ENCODE measurements at places on chromosomes 11 and 22.

GRCh38 chr11:10693509-10694081, at the start of gene IRAG1:
Gene IRAG1 (minus strand): TSS chr11:10693755. CDS start chr11:10693602, 153 bp downstream.
- DNase-seq = no peak

- DNase-seq = peak; percentile 36
Measured at GRCh38 chr11:11263238-11264005, 89.6 kb downstream of the CSNK2A3 start.

GRCh38 chr22:43154887-43155536, 3.7 kb downstream of the TSPO start:
- no peak for DNase-seq

DNA sequence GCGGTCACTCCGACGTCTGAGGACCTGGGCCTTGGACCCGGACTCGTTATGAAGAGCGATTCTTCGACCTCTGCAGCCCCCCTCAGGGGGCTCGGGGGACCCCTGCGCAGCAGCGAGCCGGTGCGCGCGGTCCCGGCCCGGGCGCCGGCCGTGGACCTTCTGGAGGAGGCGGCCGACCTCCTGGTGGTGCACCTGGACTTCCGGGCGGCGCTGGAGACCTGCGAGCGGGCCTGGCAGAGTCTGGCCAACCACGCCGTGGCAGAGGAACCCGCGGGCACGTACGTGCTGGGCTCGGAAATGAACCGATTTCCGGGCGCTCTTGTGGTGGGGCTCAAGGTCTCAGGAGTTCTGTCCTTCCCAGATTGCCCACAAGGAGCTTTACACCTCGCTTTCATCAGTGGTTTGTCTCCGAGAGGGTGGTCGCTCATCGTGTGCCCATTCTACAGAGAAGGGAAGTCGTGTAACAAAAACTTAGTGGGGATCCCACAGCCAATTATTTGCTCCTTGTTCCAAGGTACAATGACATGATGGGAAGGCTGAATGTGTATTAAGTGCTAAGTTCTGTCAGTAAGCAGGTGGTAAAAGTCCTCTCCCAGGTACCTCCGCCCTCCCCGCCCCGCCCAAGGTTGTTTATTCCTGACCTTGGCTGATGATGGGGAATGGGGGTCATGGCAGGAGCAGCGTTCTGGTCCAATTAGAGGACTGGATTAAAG, 695 bp downstream of the PEX26 start:
- DNase-seq = peak; percentile 18

DNA sequence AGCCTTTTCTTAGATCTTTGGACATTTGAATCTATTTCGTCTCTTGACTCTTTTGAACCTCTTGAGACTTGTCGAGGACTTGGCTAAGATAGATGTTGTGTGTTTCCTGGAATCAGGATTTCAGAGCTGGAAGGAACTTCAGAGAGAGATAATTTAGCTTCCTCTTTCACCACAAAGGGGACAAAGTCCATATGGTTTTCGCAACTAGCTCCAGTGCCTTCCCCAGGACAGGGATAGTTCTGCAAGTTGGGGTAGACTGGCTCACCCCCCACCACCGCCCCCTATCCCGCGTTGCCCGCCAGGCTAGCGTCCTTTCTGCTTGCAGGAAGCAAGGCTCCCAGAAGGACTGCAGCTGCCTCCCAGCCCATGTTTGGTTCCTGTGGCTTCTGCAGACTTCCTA, 75.7 kb upstream of the MYO18B start:
- DNase-seq = no peak

- DNase-seq = no peak
Measured at GRCh38 chr11:14240221-14240620, 118.8 kb downstream of the RRAS2 start.

DNA sequence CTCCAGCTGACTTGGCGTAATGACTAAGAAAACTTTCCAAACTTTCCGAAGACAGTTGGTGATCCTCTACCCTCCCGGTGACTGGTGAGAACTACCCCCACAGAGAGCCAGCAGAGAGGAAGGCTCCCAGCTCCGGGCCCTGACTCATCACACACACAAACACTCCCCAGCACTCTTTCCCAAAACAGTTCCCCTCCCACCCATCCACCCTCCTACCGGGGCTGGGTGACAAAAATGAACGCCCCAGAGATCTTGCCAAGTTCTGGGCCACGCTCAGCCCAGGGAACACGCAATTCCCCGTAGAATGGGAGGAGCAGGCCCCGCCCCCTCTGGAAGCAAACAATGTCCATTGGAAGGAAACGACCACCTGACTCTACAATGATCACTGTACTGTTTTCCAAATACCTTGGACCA, 21.3 kb upstream of the JAM3 start:
- DNase-seq = peak; percentile 88

DNA sequence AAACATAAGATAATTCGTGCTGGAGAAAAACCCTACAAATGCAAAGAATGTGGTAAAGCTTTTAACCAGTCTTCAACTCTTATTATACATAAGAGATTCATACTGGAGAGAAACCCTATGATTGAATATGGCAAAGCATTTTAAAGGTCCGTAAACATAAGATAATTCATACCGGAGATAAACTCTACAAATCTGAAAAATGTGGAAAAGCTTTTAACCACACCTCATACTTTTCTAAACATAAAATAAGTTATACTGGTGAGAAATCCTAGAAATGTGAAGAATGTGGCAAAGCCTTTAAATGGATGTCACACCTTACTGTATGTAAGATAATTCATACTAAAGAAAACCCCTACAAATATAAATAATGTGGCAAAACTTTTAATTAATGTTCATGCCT, 20.7 kb downstream of the PLAAT5 start:
- no peak for DNase-seq

GRCh38 chr22:37631448-37632173, 7.9 kb upstream of the SH3BP1 start:
- no peak for DNase-seq

DNA sequence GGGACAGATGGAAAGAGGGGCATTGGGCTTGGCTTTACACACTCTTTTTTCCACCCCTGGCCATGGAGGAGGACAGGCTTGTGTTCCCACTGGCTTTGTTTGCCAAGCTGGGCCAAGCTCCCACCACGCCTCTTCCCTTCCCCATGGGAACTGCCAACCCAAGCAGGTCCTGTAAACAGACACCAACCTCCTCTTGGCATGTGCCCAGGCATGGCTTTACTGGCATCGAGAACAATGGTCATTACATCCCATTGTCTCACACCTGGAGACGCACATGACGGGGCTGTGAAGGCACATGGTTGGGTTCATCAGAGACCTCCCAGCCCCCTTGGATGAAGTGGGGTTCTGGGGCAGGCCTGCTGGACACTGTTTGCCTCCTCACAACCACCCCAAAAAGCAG, 11.7 kb downstream of the SEC14L3 start:
- DNase-seq = no peak

- DNase-seq = no peak
Measured at GRCh38 chr11:110314366-110315095, 18.1 kb upstream of the RDX start.

- DNase-seq = no peak
Measured at GRCh38 chr11:123409456-123410217, 20.4 kb upstream of the GRAMD1B start.

GRCh38 chr11:70729949-70730348, 331.6 kb downstream of the CTTN start:
- DNase-seq = no peak

GRCh38 chr11:58573451-58574104, 2.1 kb downstream of the LPXN start:
- DNase-seq = peak; percentile 81

DNA sequence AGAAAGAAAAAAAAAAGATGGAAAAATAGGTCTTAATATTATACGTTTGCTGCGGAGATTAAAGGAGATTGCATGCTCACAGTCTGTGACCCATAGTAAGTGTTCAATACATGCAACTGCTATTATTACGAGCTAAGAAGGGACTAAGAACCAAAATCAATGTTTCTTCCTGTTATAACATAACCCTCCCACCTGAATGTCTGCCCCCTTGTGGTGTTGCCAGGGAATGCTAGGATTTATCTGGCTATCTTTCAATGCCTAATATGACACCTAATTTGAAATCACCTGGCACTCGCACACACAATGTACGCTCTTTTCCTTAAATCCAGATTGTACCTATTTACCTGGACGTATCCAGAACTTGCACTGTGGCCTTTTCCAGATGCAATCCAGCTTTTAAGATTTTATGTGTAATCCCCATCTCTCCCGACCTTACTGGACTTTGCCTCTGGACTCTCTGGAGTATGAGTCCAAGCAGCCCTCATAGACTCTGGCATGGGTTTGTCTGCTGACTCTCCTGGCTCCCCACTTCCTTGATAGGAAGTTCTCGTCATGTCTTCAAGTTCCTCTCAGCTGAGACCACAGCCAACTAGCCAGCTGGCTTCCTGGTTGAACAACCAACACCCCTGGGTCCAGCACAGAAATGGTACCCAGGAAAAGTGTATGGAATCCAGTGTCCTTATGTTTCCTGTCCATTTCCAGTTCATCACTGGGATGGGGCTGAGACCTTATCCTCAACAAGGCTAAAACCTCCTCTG, 151.5 kb downstream of the CCDC34 start:
- no peak for DNase-seq

DNA sequence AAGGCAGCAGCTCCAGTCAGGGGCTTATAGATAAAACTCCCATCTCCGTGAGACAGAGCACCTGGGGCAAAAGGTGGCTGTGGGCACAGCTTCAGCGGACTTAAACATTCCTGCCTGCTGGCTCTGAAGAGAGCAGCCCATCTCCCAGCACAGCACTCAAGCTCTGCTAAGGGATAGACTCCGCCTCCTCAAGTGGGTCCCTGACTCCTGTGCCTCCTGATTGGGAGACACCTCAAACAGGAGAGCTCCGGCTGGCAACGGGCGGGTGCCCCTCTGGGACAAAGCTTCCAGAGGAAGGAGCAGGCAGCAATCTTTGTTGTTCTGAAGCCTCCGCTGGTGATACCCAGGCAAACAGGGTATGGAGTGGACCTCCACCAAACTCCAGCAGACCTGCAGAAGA, 279.4 kb downstream of the LARGE1 start:
- no peak for DNase-seq

GRCh38 chr11:61198361-61198760, 5.0 kb upstream of the PGA3 start:
- no peak for DNase-seq

- DNase-seq = no peak
Measured at GRCh38 chr11:134862105-134862502, 450.1 kb upstream of the B3GAT1 start.

DNA sequence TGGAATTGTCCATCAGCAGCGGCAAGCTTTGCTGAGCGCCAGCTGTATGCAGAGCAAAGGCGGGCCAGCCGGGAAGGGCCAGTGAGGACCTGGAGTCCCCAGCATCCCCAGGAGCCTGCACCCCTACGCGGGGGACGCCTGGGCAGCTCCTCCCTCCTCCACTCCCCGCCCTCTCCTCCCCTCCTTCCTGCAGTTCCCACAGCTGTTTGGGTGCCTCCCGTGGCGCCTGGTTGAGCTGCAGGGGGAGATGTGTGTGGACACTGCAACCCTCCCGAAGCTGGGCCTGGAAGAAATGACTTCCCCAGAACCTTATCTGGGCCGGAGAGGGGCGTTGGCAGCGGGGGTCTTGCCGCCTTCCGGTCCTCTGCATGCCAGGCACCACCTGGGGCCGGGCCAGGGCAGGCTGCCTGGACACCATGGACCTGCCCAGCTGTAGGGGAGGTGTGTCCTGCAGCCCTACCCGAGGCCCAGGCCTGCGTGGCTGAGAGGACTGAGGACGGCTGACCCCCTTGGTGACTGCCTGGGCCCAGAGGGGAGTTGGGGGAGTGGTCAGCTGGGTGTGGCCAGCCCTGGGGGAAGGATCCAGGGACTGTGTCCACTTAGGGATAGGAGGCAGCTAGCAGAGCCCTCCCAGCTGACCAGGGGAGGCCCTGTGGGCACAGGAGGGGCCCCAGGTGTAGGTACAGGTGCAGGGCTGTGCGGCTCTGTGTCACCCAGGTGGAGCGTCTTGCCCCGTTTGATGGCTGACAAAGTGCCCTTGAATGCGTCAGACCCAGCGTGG, 16.8 kb upstream of the MUC6 start:
- peak; percentile 49 for DNase-seq

DNA sequence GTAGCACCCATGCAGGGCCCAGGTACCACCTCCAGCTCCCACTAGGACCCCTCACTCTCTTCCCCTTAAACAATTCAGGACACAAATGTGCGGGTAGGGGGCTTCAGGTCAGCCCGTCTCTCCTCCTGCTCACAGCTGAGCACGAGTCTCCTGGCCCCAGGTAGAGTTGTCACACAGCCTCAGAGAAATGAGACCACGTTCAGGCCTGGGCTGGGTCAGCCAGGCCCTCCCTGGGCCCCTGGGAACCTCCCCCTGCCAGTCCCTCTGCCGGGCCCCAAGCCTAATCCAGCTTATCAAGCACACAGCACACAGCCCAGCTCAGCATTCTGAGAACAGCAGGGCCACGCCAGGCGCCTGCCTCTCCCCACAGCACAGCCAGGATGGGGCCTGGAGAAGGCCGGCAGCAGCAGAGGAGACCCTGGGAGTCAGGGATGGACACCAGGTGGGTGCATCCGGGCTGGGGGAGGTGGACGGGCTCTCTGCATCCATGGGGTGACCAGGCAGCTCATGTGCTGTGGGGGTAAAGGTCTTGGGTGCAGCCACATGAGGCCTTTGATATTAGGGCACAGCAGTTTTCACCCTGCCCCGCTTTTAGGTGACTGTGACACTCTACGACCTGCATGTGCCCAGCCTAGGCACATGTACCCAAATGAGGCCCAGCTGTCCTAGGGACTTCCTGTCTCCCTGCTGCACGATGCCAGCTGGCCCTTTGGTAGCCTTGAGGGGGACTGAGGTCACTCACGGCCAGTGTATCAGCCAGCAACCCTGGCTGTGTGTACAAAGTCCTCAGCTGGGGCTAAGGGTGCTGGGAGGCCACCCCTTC, 87.0 kb downstream of the MORC2 start:
- no peak for DNase-seq

DNA sequence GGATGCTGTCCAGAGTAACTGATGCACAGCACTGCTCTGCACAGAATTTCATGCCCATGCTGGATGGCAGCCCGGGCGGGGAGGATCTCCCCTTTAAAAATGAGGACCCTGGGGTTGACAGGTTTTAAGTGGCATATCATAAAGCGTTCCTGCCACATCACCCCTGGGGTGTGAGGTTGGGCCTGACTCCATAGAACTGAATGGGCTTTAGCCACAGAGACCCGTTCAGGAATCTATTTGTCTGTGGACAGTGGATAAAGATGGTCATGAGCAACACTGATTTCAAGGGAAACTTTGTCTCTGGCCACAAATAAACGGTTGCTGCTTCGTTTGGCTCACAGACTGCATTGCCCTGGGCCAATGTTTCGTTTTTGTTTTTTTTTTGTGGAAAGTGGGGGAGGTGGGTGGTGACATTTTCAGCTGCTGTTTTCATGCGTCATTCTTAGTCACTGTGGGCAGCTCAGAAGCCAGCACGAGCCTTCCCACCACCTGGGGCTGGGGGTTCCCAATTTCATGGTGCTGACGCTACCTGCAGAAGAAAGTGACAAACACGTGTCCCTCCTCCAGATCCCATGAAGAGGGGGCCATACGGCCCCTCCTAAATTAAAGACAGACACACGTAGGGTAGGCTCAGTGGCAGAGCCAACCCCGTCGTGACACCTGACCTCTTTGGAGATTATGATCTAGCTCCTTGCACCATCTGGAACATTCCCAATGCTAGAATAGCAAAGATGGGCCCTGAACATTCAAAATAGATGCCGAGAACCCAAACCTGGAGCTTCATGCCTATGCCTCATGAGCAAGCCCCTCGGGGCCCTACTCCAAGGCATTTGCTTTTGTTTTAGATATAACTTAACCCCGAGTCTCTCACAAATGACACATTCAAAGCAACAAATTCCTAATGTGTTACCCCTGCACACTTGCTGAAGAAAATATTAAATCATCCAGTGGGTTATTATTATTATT, 54.8 kb upstream of the PHF21B start:
- no peak for DNase-seq
